Progenitor cell of endocrine pancreas (in vitro differentiated cells): ENCODE measurements at places on chromosomes 1 and 21.

DNA sequence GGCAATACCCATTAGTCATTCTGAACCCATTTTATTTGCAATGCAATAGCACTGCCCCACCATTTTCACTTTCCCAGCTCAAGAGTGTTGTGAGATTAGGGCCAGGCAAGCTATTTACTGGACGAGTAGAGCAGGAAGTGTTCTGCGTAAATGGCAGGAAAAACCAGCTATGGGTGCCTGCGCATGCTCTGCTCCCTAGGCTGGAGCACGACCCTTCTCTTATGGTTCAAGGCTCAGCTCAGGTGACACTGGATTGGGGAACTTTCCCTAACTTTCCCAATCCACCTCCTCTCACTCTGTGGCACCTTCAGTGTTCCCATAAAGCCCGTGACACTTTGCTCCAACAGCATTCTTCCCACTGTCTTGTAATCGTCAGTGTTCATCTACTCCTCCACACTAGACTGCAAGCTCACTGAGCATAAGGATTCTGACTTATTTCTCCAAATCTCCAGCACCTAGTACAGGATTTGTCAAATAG, 3.6 kb upstream of the MAN1A2 start:
- no peak for DNase-seq

GRCh38 chr21:38166173-38166535, 90.6 kb upstream of the KCNJ15 start:
- no peak for DNase-seq

GRCh38 chr1:205261946-205262691, 34.4 kb downstream of the TMCC2 start:
- no peak for DNase-seq

- DNase-seq, result no peak
Observed at GRCh38 chr1:8925406-8925805, 20.3 kb upstream of the CA6 start.

DNA sequence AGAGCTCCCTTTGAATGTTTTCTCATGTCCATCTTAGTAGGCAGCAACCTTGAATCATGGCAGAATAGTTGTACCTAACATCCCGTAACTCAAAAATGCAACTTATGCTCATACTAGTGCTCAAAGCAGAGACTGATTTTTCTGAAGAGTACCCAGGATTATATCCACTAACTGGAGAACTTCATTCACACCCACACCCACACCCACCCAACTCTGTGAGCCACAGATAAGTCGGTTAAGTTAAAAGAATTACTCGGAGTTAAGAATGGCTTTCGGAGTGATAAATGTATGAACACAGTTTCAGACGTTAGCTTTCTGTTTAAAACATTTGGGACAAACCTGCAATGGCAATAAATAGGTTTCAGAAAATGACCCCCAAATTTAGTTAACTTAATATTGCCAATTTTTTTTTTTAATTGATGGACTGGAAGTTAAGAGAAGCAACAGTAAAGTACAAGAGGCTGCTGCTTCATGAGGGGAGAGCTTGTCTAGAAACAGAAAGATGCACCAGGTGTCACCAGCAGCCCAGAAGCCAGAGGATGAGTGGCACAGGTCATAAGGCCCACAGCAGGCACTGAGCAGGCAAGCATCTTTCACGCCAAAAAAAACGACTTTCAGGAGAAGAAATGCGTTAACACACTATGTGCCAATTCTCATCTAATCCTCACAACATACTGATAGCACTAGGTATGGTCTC, 48.4 kb upstream of the C1orf198 start:
- DNase-seq, result no peak

DNA sequence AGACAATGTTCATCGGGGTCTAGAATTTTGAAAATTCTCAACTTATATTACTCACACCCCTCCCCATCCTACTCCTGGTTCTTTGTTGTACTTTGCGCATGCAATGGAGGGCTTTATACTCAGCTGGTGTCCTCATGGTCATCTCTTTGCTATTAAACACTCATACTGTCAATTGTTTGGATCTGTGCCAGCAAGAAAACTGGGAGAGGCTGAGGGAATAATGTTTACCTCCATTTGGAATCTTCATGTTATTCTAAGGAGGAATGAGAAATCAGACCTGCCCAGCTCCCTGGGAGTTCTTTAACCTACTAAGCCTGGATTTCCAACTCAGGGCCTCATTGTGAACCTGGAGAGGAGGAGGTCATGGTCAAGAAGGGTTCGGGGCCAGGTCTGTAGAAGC, 143.9 kb upstream of the DNAH14 start:
- DNase-seq, result no peak

- DNase-seq, result no peak
Observed at GRCh38 chr1:53698384-53698980, 40.5 kb downstream of the GLIS1 start.

GRCh38 chr1:14486401-14487201, 111.9 kb upstream of the KAZN start:
- DNase-seq, result no peak

GRCh38 chr1:103582464-103582863, 11.1 kb downstream of the AMY2B start:
- no peak for DNase-seq
